ENCODE measurements at places on chromosomes 5 and 9. TPM values are rescaled to one million over a fixed set of nuclear protein-coding genes. Genes with fewer than 3 reads are reported as not detected.
A peak's percentile ranks its signal among the peaks of the same experiment; 100 is the strongest.

DNA sequence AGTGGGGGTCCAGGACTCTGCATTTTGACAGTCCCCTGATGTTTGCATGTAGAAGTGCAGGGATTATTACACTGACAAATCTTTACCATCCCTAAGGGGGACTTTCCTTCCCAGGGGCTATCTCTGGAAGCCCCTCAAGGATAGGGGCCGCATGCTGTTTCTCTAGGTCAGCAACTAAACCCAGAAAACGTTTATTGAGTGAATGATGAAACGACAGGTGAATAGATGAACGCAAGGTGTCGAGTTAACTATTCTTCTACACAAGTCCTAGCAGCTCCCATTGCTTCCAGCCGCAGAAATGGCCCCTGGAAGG lies 281 bp upstream of the HSD17B4 start:
- no peaks in the 10 kb centered on the region for H3K36me3 ChIP-seq
- peaks cover 32% of the 10 kb centered on the region for H3K4me1 ChIP-seq
- H3K27me3 ChIP-seq: no peaks in the 10 kb centered on the region
- peak overlapping the region; percentile 86 for H3K27ac ChIP-seq

DNA sequence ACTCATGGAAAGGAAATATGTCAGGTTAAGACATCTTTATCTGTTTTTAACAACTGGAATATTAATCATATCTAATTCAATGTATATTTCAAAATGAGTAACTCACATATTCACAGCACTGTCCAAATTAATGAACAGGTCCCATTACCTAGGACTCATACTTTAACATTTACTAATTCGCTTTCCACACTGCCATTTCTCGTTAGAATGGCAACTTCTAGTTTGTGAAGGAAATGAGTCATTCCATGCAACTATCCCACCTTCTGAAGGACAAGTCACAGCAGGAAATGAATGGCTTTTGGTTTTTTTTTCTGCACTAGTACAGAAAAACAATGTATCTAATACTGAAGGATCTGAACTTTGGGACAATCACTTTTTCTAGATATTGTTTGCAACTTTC lies 24.6 kb upstream of the IFNK start:
- no peak overlapping the region for H3K27ac ChIP-seq
- peaks cover 16% of the 10 kb centered on the region for H3K4me1 ChIP-seq
- H3K36me3 ChIP-seq: no peaks in the 10 kb centered on the region
- H3K27me3 ChIP-seq: no peaks in the 10 kb centered on the region
- DNase-seq: no peak

GRCh38 chr9:94603259-94604160 lies 9.9 kb upstream of the FBP2 start:
- H3K4me3 ChIP-seq: no peak overlapping the region
- no peaks in the 10 kb centered on the region for H3K27me3 ChIP-seq
- peak; percentile 67 for DNase-seq
- no peaks in the 10 kb centered on the region for H3K4me1 ChIP-seq
- no peaks in the 10 kb centered on the region for H3K36me3 ChIP-seq

- no peak overlapping the region for H3K27ac ChIP-seq
- H3K27me3 ChIP-seq: peaks cover 2% of the 10 kb centered on the region
- DNase-seq: no peak
- no peak overlapping the region for H3K4me3 ChIP-seq
- H3K36me3 ChIP-seq: no peaks in the 10 kb centered on the region
Measured at GRCh38 chr5:72387985-72388384, 67.8 kb downstream of the PTCD2 start.

- no peak overlapping the region for H3K4me3 ChIP-seq
- DNase-seq: peak; percentile 12
- peaks cover 9% of the 10 kb centered on the region for H3K4me1 ChIP-seq
- H3K27ac ChIP-seq: no peak overlapping the region
- no peaks in the 10 kb centered on the region for H3K36me3 ChIP-seq
- H3K27me3 ChIP-seq: no peaks in the 10 kb centered on the region
Measured at GRCh38 chr5:78591972-78592700, 56.4 kb downstream of the LHFPL2 start.

Gene GABRA6
- total RNA-seq: not detected

DNA sequence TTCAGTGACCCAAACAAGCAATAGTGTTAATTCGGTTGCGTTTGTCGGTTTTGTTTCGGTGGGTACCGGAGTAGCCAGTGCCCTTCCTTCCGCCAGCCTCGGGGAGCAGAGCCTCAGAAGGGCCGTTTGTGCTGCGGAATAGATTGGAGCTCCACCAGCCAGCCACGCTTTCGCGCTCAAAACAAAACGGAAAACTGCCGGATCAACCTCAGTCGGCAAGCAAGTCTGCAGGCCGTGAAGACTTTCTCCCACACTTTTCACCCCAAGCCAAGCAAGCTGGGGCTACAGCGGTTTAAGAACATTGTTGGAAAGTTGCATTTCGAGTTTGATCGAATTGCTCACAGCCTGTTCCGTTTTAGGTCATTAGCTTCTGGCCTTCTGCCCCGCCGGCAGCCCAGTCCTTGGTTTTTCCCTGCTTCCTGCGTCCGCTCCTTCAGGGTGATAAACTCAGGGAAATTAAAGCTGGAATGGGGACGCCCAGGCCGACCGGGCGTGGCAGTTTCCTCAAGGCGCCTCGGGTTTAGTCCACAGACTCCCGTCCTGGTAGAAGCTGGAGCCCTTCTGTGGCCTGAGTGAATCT lies 803 bp upstream of the CCNO start:
- H3K27me3 ChIP-seq: peaks cover 65% of the 10 kb centered on the region
- no peak for DNase-seq
- H3K4me1 ChIP-seq: peaks cover 37% of the 10 kb centered on the region
- H3K27ac ChIP-seq: no peak overlapping the region

Gene NKD2
- total RNA-seq: not detected

Gene ERCC8
- total RNA-seq: 9.2 TPM

DNA sequence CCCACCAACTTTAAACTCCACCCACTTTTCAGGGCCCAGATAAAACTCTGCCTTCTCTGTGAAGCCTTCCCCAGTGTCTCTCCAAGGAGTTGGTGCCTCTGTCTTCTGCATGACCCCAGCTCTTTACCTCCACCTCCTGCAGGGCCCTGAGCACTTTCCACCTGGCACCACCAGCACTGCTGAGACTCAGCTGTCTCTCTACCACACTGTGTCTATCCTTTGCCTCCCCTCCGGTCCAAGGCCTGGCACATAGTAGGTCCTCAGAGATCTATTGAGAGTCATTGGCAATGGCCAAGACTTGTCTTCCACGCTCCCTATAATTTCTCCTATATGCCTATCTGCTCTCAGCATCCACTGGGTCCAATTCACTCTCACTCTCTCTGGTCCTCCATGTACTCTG lies 12.9 kb upstream of the GABBR2 start:
- H3K27ac ChIP-seq: no peak overlapping the region
- no peak overlapping the region for H3K4me3 ChIP-seq
- H3K36me3 ChIP-seq: no peaks in the 10 kb centered on the region
- no peaks in the 10 kb centered on the region for H3K27me3 ChIP-seq
- H3K4me1 ChIP-seq: peaks cover 12% of the 10 kb centered on the region

Gene NDUFS6
- 16.9 TPM for total RNA-seq
